ENCODE measurements at places on chromosomes 7 and 10. TPM values are rescaled to one million over a fixed set of nuclear protein-coding genes. Genes with fewer than 3 reads are reported as not detected.

DNA sequence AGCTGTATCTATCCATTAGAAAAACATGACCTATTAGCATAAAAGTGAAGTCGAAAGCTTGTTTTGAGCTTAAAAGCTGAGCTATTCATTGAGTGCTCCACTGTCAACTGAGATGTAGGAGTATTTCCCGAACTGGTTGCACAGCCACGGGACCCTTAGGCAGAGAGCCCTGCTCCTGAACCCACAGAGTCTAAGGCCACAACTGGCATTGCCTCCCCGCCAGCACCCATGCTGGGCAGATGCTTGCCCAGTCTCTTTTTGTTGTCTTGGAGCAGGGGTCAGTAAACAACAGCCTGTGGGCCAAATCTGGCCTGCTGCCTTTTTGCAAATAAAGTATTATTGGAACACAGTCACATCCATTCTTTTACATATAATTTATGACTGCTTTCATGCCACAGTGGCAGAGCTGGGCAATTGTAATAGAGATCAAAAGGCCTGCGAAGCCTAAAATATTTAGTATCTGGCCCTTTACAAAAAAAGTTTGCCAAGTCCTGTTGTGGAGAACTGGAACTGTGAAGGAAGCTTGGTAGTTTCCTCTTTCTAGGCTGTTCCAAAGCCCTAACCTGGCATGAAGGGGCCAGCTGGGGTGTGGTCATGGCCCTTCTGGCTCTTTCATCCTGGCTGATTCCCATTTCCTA is 58.4 kb upstream of the WAPL start:
- no peak for DNase-seq

GRCh38 chr7:47799524-47799923 is 148.7 kb downstream of the PKD1L1 start:
- DNase-seq: no peak

- no peak for DNase-seq
Measured at GRCh38 chr10:86388119-86388704, 21.6 kb upstream of the GRID1 start.

GRCh38 chr7:101108330-101108857 is 18.5 kb upstream of the SERPINE1 start:
- no peak for DNase-seq

DNA sequence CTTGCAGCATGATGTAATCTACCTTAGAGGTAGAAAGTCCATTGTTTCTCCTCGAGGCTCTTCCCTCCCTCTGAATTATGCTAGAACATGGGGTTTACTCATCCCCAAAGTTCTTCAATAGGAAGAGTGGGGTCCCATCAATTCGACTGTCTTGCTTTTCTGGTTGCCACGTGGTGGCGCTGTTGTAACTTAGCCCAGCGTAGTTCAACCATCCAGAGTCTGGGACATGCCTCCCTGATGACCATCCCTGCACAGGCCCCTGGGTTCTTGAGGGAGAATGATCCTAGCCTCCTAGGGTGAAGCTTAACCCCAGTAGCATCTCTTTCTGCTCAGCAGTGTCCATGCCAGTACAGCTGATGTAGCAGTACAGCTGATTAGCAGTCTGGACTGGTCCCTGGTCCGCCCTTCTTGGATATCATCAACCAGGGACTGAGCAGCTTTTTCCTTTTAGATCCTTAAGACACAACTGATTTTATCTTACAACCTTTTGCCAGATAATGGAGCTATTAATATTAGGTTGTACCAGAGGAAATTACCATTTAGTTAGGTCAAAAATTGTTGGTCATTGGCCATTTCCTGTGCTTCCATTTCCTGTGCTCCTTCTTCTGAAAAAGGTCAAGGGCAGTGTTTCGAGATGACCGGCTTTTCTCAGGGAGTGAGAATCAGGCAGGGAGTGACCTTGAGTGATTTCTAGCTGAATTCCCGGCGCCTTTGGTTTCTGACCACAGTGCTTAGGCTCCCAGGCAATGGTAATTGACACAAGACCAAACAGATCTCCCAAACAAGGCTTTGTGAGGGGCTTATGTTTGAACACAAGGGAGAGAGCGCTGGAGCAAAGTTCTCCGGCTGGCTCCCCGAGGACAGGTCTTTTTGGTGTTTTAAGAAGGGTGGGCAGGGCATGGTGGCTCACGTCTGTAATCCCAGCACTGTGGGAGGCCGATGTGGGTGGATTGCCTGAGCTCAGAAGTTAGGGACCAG is 65.4 kb downstream of the TACC2 start:
- no peak for DNase-seq

PNLIP gene
- not detected for polyA plus RNA-seq

GRCh38 chr7:42456267-42456666 is 219.3 kb upstream of the GLI3 start:
- no peak for DNase-seq

AKAP9 gene
- 87.7 TPM for polyA plus RNA-seq

ADIRF gene
- 21.0 TPM for polyA plus RNA-seq

- DNase-seq: no peak
Measured at GRCh38 chr7:43385309-43385680, 197.6 kb upstream of the STK17A start.

SPDYE11 gene
- polyA plus RNA-seq: 0.82 TPM

- DNase-seq: no peak
Measured at GRCh38 chr10:101843032-101844021, at the start of gene KCNIP2. TSS of gene KCNIP2 (minus strand) at chr10:101843800. CDS start at chr10:101843568, 232 bp downstream.

AUTS2 gene
- polyA plus RNA-seq: 108 TPM

TFR2 gene
- polyA plus RNA-seq: 0.97 TPM

GRCh38 chr10:128938558-128938957 is 528.5 kb upstream of the MGMT start:
- no peak for DNase-seq

GRCh38 chr7:134910214-134910890 is 76.0 kb upstream of the AGBL3 start:
- no peak for DNase-seq

DNA sequence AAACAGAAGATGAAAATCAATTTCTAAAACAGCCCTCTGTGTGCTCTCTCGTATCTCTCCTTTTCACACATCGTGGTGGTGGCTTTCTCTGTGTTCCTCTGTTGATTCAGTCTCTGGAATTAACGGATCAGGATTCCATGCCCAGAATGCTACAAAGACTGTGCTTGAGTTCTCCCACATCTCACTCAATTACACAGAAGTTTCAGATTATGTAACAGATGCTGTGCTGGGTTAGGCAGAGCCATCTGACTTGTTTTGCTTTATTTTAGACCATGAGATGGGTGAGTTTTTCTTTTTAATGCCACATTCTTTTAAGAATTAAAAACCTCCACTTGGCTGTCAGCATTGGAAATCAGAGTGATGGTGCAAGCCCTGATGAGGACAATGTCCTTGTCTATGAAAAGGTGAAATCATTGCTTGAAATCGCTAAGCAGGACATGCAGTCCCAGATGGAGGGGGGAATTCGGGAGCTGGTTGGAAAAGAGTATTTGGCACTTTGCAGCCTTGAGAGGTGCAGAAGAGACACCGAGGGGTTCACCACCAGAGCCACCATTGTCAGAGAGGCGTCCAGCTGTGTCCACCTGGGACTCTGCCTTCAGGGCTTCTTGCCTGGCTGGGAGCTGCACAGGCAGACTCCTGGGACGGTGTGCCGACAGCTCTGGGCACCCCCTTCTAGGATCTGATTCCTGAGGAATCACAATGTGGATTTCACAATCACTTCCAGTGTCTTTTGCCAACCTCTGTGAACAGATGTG is 80.4 kb downstream of the EGFR start:
- no peak for DNase-seq

GRCh38 chr7:45717537-45718235 is 143.5 kb downstream of the ADCY1 start:
- DNase-seq: no peak

- DNase-seq: no peak
Measured at GRCh38 chr7:30331338-30331737, 46.9 kb downstream of the ZNRF2 start.

OSBPL3 gene
- polyA plus RNA-seq: 2.9 TPM

SPACDR gene
- 3.6 TPM for polyA plus RNA-seq

WEE2 gene
- polyA plus RNA-seq: 0.40 TPM

GRCh38 chr7:100670074-100670473 is 3.5 kb upstream of the GNB2 start:
- DNase-seq: no peak

- no peak for DNase-seq
Measured at GRCh38 chr10:70498970-70499835, 20.6 kb downstream of the PALD1 start.

DNA sequence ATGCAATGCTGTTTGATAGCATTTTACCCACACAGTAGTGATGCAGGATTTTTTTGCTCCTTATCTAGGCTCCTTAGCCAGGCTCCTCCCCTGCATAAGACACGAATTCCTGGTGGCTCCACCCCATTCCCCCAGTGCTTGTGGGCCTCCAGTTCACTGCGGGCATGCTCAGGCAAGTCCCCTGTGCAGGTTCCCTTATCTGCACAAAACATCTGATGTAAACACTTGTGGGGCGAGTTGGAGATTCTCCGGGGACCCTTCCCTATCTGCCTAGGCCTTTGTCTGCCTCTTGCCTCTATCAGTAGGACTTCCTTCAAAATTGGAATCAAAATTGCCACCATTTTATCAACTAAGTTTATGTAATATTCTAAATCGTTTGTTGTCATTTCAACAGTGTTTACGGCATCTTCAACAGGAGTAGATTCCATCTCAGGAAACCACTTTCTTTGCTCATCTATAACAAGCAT is 5.4 kb upstream of the STK17A start:
- no peak for DNase-seq

TACC2 gene
- polyA plus RNA-seq: 29.3 TPM

BMPER gene
- polyA plus RNA-seq: 34.5 TPM

DNA sequence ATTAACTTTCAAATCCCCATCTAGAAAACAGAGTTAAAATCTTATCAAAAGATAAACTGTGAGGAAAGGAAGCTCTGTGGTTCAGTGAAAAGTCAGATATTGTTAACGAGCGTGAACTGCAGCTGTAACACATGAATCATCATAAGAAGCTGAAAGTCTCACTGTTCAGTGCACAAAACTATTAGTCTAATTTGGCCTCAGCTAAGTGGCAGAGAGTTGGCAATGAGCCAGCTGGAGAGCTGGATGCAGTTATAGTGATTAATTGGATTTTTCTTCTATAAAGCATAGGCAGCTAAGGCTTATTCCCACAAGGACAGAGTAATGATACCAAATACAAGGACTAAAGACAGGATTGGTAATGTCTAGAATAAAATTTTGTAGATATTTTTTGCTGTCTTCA is 101.1 kb upstream of the ABCB5 start:
- DNase-seq: no peak

Measured in left lung (tissue), 14 donors.